ENCODE measurements at places on chromosomes 16 and 17.
A peak's percentile ranks its signal among the peaks of the same experiment; 100 is the strongest.

GRCh38 chr17:76519048-76519966 lies 18.1 kb upstream of the RHBDF2 start:
- DNase-seq: peak; percentile 4

DNA sequence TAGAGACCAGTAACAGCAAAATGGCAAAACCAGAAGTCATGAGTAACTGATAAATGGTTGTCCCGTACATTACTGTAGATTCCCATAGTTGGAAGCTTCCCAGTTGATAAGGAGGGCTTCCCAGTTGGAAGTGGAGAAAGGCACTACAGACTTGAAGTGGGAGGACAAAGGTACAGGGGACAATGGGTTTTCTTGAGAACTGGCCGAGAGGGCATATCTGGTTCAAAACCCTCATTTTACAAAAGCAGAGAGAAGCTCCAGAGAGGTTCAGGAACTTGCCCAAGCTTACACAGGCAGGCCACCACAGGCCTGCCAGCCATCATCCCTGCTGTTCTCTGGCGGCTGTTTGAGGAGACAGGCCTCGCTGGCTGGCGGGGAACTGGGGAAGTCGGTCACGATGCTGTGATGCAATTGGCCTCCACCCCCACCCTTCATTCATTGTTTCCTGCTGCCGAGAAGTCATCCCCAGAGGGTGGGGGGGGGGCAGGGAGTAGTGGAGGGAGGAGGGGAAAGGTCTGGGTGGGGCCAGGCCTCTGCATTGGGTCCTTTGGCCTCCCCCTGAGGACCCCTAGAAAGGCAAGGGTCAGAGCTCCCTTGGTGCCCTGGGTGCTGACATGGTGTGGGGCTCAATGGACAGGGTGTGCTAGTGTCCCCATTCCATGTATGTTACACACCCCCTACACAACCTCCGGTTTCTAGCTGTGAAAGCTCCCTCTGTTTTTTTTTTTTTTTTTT lies 3.0 kb downstream of the UBALD2 start:
- DNase-seq: no peak

DNA sequence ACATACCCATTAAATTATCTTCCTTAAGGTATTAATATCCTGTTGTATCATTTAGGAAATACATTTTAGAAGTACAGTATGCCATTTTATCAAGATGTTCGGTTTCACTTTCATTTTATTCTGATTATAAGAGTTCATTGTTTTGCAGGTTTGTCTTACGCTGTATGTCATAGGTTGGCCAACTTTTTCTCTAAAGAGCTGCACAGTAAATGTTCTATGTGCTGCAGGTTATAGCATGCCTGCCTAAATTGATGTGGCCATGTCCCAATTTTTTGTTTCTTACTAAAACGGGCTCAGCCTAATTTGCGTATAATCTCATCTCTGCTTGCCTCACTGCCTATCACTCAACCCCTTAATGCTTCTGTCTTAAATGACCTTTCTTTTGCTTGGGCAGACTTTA lies 126.4 kb downstream of the USP22 start:
- no peak for DNase-seq

DNA sequence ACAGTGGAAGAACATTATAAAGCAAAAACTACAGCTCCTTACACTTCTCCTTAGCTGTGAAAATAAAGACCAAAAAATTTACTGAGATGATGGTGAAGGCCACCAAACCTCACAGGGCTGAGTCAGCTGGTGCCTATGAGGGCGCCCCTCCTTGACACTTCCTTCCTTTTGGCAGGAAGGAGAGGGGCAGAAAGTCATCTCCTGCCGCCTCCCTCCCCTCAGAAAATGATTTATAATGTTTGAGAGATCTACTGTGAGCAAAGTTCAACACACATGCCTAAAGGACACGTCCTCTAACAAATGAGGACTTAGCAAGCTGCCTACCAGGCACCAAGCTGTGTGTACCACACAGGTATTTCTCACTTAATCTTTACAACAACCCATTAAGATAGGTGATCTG lies 245.7 kb downstream of the PRKCA start:
- no peak for DNase-seq

GRCh38 chr17:2468270-2468669 lies 43.4 kb downstream of the METTL16 start:
- DNase-seq: no peak

DNA sequence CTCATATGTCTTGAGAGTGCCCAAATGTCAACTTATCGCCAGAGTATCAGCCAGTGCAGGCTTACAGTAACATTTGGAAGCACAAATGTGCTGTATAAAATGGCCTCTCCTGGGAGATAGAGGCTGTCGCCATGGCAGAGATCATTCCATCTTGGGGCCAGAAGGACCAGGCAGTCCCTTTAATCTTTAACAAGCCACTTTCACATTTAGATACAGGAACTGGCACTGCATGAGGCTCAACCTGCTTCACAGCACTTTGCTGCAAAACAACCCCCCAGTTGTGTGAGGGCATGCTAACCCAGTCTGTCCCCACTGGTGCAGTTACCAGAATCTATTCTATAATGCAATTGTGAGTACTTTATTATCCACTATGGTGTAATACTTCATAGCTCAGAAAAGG lies 4.7 kb upstream of the RFFL start:
- DNase-seq: no peak

DNA sequence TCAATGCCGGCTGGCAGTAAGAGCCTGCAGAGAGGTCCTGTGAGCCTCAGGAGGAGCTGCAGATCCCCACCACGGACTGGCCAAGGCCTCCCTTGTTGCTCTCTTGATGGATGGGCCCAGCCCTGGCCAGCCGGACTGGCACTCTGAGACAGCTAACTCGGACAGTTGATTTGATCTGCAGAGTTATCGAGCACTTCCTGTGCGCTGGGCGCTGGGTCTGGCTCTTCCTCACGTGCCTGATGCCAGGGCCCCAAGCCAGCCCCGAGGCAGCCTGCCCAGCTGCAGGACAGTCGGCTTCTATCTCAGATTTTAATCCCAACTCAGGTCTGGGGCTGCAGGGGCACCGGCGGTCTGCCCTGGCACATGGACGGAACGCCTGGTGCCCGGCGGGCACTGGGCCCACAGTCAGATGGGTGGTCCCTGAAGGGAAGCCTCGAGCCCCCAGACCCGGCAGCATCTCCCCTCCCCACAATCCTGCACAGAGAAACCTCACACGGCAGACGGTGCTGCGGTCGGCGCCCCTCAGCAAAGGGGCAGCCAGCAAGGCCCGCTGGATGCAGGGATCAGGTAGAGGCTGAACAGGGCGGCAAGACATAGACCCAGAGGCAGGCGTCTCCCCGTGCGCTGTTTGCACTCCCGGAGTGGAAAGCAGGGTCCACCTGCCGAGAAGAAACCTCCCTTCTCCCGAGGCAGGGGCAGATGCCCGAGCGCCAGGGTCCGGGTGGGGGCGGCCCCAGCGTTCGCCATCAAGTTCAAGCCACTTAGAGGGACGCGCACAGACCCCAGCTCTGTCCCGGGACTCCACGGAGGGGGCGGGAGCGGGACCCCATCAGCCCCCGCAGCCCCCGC lies 34.0 kb downstream of the TIMM22 start:
- peak; percentile 32 for DNase-seq
